ENCODE measurements at places on chromosomes 16 and 17.

DNA sequence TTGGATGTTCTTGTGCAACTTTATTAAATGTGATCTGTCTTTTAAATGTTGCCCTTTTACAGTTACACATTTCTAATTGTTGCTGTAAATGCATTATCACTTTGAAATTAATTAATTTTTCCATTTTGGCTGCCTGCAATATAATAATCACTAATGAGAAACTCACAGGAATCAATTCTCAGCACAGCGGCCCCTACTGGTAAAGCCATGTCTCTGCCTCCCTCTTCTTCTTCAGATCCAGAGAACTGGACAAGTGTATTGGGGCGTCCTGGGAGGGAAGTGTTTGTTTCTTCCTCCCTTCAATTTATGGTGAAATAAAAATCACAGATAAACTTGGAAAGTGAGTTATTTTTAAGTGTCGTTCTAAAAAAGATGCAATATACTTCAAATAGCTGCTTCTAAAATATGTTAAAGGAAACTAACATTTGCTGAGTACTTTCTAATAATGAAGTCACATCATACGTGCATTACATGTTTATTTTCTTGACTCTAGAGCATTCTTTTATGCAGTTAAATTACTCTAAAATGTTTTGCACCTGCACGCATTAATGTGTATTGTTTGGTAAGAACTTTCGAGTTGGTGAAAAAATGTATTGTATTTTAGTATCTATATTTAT is 338.0 kb downstream of the WWOX start:
- no peak for DNase-seq

- no peak for DNase-seq
These were observed 12.6 kb upstream of the EIF1 start for GRCh38 chr17:41676058-41676419.

- DNase-seq, result no peak
These were observed 1326.6 kb upstream of the GOT2 start for GRCh38 chr16:60060731-60061130.

- no peak for DNase-seq
These were observed 3.9 kb downstream of the ACTG1 start for GRCh38 chr17:81508639-81509206.

GRCh38 chr17:32628271-32629044 is 141.7 kb downstream of the CDK5R1 start:
- no peak for DNase-seq

DNA sequence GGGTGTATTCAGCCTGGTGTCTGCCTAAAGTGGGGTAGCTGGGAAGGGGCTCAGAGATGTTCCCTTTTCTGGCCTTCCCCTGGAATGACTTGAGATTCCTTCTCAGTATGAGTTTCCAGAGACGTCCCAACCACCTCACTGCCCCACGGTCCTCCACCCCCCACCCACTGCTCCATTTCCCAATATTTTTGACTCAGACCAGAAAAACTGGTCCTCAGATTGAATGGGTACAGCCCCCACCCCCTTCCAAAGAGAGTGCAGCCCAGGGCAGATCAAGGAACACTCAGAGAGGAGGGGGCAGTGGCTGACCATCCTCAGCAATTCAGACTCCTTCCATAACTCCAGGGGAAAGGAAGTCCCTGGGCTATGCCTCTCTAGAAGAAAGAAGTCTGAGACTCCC is 3.2 kb downstream of the ACLY start:
- DNase-seq, result no peak

DNA sequence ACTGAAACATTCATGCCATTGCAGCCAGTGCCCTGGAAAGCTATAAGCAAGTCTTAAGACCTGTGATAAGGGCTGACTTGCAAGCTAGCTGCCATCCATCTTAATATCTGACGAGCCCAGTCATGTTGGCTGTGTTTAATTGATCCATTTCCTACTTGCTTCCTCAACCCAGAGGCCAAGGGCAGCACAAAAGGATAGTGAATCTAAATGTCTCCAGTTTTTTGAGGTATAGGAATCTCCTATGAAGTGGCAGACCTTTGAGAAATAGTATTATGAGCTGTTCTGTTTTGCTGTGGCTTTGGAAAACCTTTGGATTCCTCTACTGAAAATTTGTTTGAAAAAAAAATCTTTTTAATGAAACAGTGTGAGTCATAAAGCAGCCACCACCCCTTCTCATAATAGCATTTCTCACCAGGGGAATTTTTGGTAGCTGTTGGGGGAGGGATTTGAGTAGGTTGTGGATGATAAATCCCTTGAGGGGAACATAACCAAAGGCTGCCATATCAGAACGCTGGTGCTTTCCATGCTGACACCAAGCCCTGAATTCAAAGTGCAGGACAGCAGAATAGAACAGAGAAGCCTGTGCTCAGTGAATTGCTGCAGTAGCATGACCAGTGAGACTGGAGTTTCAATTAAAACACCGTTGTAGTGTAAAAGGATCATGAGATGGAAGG is 12.9 kb downstream of the ZNRF1 start:
- DNase-seq, result peak; percentile 24

DNA sequence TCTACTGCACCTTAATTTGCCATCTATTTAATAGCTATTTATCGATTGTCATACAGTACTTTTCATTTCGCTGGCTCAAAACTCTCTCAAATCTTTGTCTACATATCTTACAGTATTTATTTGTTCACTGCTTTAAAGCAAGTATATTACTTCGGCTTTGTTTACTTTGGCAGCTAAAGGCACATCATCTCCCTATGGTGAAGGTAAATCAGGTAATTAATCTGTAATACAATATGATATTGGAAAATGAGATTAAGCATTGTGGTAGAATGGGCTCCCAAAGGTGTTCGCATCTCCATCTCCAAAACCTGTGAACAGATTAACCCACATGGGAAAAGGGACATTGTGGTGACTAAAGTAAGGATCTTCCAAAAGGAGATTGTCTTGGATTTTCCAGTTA is 6.5 kb downstream of the TMEM170A start:
- DNase-seq, result no peak

GRCh38 chr17:74334393-74335039 is 8.5 kb downstream of the KIF19 start:
- no peak for DNase-seq

- DNase-seq, result no peak
These were observed 45.4 kb downstream of the SEC14L1 start for GRCh38 chr17:77186141-77186604.

GRCh38 chr17:46121841-46122485 is 71.3 kb downstream of the KANSL1 start:
- DNase-seq, result no peak
